ENCODE measurements at places on chromosomes 16 and 17.

DNA sequence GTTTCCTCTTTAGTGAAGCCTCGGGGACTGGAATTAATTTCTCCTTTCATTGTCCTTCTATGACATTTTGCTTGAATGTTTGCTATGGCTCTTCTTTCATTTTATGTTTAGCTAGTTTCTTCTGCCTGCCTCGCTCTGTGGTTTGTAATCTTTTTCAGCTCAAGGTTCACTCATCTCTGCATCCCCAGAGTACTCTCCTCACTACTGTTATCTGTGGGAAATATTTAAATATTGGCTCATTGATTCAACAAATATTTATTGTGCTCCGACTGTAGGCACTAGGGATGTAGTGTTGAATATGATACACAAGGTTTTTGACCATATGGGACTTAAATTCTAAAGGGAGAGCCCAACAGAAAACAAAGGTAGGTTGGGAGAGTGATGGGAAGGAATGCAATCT, 195.9 kb downstream of the PHKB start:
- DNase-seq = no peak

- no peak for DNase-seq
Observed at GRCh38 chr17:81926451-81927151, 934 bp downstream of the MAFG start.

GRCh38 chr17:72606656-72607055, 485.8 kb downstream of the SLC39A11 start:
- no peak for DNase-seq

- DNase-seq = no peak
Observed at GRCh38 chr16:81616321-81617020, 162.6 kb upstream of the PLCG2 start.

GRCh38 chr17:64728041-64728695, 66.1 kb upstream of the SMURF2 start:
- no peak for DNase-seq

DNA sequence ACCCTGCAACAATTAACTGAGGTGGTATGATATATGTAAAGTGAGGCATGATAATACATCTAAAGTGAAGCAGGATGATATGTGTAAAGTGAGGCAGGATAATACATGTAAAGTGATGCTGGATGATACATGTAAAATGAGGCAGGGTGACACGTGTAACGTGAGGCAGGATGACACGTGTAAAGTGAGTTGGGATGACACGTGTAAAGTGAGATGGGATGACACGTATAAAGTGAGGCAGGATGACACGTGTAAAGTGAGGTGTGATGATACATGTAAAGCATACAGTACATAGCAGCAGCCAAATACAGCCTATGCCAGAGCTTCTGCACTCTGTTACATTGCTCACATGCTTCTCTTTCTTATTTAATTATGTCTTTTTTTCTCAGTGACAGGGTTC, 184.4 kb upstream of the FOXF1 start:
- no peak for DNase-seq

DNA sequence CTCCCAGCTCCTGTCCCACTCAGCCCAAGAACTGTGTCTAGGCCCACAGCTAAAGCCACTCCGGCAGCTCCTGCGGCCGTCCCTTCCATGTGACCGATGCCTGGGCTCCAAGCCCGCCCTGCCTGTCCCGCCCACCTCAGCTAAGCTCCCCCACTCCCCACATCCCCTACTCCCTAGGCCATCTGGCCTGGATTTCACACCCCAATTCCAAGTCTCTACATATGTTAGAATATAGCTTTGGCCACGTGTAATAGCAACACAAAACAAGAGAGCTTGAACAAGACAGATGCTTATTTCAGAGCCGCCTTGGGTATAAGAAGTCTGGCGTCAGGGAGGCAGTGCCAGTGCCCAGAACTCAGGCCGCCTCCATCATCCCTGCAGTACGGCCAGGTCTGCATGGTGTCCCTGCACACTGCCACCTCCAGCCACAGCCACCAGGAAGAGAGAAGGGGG, 30.0 kb upstream of the USP22 start:
- peak; percentile 53 for DNase-seq

DNA sequence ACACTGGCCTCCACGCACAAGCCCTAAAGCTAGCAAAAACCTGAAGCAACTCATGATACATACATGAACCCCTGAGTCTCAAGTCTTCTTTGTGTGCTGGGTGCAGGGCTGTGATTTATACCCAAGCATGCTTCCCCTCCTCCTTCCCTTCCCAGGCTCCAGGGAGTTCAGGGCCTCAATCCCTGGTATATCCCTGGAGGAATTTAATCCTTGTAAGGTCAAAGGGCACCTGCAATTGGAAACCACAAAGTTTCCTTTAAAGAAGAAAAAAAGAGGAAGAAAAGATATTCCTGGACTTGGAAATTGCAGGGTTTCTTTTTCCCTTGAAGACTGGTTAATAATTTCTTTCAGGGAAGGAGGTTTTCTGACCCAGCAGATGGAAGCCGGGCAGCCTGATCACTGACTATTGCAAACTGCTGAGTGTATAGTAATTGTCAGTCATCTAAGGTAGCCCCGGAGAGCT, 182.3 kb downstream of the AATF start:
- no peak for DNase-seq

GRCh38 chr17:9028202-9028987, 7.1 kb downstream of the NTN1 start:
- DNase-seq = peak; percentile 39

DNA sequence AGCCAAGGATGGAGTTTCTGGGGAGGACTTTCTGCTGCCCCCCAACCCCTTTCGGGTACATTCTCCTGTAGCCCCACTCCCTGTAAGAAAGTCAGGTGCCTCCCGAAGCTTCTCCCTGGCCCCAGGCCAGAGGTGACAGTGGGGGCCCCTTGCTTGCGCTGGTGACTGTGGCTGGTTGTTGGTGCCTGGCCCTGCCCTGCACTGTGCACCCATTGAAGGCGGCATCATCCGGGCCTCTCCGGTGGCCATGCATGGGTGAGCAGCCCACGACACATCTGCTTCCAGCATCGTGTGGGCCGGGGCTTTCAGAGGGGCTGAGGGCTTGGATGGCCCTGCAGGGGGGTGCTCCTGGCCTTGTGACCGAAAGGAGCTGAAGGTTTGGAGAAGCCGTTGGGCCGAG, 297.0 kb downstream of the SEC14L1 start:
- DNase-seq = no peak

- no peak for DNase-seq
Observed at GRCh38 chr16:12409700-12410099, 394.0 kb downstream of the CPPED1 start.

- DNase-seq = no peak
Observed at GRCh38 chr16:27323781-27324561, 10.2 kb downstream of the IL4R start.

DNA sequence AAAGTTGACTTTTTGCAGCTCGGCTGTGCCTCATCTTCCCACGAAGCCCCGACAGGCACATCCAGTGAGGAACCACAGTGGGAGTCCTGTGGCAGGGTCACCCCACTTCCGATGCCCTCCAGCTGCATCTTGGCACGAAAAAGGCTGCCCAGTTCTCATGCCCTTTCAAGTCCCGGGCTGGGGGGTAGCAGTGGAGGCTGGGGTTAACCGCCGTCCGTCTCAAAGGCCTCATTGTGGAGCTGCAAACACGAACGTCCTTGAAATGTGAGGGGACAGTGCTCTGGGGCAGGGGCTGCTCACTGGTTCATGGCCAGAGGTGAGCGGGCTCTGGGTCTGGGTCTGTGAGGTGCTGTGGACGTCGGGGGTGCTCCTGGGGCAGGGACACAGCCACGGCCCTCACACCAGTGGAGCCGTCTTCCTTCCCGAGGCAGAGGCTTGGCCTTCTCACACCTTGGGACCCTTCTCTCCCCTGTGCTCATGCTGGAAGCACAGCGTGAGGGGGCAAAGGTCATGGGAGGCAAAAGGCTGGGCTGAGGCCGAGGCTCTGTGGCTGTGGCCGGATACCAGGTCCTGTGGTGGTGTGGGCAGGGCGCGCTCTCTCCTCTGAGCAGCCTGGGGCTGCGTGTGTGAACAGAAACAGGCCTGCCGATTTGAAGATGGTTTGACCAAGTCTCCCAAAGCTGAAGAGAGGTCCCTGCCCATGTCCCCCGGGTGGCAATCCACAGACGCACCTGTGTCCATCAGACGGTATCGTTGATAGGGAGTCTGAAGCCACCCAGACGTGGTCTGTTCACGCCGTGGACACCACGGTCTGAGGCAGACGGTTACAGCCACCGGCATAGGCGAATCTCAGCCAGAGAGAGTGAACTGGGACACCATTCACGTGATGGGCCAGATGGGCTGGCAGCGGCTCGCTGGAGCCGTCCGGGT, 3.1 kb upstream of the MC1R start:
- no peak for DNase-seq

- DNase-seq = no peak
Observed at GRCh38 chr17:48954300-48954755, 9.7 kb upstream of the SNF8 start.

DNA sequence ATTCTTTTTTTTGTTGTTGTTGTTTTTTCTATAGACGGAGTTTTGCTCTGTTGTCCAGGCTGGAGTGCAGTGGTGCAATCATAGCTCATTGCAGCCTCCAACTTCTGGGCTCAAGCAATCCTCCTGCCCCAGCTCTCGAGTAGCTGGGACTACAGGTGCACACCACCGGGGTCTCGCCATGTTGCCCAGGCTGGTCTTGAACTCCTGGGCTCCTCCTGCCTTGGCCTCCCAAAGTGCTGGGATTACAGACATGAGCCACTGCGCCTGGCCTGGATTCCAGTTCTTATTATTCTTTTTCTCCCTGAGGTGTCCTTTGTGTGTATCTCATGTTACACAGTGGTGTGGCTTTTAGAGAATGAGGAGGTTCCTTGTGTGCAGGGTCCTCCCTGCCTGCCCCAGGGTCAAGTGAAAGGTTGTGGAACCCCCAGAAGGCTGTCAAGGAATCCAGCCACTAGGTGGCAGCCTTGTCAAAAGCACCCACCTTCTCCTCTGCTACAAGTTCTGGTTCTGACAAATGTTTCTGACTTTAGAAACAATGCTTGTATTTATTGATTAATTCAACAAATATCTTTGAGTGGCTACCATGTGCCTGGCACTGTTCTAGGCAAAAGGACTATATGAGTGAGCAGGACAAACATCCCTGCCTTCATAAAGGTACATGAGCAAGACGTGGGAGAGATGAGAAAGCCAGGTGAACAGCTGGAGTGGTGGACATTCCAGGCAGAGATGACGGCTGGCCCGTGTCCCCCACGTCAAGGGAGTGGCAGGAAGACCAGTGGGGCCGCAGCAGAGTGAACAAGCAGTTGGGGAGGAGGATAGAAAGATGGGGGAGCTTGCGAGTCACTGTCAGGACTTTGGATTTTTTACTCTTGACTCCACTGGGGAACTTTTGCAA, 112.4 kb downstream of the SPECC1 start:
- DNase-seq = peak; percentile 86

All from spinal cord (tissue), 10 donors.